ENCODE measurements at places on chromosomes 5 and 9.

GRCh38 chr9:82295181-82295580 lies 306.6 kb downstream of the SPATA31D1 start:
- DNase-seq = no peak

DNA sequence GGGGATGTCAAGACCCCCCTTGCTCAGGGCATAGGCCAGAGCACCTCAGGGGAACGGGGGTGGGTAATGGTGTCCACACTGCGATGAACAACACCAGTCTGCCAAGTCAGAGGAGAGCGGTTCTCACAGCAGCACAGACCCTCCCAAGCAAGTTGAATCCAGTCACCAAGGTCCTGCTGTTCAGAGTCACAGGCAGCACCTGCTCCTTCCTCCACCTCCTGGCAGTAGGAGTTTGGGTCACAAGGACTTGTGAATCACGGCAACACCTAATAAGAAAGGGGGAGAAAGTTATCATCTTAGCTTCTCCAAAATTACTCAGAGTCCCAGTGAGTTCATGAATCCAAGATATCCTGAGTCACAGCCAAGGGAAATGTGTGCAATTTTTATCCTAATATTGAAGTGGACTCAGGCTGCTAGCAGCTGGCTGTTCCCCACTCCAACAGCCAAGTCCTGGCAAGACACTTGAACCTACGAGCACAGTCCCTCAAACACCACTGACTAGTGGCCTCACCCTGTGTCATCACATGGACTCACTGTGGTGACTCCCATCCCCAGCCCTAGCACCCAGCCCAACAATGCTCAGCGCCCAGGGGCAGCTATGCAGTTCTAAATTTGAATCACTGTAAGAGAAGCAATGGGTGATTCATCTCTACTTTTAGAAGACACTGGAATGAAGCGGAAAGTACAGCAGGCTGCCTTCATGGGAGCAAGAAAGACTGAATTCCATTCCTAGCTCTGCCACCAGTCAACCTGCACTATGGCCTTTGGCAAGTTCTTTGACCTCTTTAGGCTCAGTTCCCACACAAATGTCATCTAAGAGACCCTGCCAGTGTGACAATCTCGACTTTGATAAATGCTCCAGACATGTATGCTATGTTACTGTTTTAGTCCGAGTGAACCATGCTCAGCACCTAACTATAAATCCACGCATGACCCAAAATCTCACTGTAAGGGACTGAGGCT lies 113.7 kb downstream of the KLHL3 start:
- no peak for DNase-seq

GRCh38 chr9:21943464-21943863 lies 50.7 kb downstream of the CDKN2A start:
- DNase-seq = no peak

DNA sequence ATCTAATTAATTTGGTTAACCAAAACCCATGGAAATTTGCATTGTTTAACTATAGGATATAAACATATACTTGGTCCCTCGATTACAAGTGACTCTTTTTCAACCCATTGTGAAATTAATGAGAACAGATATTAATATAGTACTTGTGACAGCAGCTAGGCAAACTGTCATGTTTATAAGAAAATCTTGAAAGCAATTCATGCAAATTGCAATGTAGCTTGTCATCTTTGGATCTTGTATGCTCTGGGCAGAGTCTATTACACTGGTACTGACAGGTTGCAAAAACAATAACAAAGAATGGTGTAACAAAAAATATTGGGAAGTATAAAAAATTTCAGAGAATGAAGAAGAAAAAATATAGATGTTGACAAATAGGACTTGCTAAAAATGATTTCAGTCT lies 941.0 kb downstream of the DNAH5 start:
- DNase-seq = no peak

GRCh38 chr9:82412586-82413305 lies 424.2 kb downstream of the SPATA31D1 start:
- DNase-seq = no peak
